ENCODE measurements at places on chromosomes 5 and 9.

GRCh38 chr5:82635561-82636288 lies 357.6 kb upstream of the RPS23 start:
- DNase-seq: peak; percentile 93

GRCh38 chr9:6905850-6906375 lies 148.1 kb downstream of the KDM4C start:
- no peak for DNase-seq

- no peak for DNase-seq
These were observed 41.7 kb upstream of the RPS23 start for GRCh38 chr5:82319651-82320376.

DNA sequence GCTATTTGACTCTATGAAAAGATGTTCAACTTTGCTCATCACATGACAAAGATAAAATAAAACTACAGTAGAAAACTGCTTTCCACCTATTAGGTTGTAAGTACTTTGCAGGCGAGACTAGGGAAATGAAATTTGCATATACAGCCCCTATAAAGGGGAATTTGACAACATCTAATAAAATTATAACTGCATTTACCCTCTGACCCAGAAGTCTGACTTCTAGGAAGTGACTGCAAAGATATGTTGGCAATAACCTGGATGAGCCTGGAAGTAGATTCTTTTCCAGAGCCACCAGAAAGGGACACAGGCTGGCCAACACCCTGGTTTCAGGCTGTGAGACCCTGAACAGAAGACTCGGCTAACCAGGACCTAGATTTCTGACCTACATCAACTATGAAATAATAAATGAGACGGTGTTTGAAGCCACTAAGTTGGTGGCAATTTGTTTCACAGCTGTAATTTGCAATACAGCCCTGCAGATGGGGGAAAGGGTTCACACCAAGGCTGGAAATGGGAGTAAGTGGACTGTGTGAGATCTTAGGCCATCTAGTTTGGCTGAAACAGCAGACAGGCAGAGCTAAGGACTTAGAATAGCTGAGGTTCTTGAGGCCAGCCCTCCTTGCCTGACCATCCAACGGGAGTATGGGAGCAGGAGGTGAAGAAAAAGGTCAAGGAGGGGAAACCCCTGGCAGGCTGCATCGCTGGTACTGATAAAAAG lies 106.6 kb downstream of the SIL1 start:
- no peak for DNase-seq

DNA sequence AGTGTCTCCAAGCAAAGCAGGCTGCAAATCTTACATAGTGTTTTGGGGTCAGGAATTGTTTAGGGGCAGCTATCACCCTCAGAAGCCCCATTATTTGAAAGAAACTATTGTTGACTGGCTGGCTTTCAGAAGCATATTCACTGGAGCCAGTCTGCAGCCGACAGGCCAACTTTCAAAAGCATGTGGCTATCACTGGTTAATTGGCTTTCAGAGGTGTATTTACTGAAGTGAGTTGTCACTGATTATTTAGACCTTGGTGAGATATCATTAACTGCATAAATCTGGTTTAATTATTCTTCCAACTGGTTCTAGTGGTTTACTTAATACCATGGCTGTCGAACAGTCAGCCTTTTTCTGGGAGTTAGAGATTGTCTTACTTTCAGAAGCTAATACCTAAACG lies 247.0 kb downstream of the CWC27 start:
- DNase-seq: no peak

GRCh38 chr5:163260961-163261360 lies 176.4 kb upstream of the CCNG1 start:
- DNase-seq: no peak

GRCh38 chr5:86797677-86798076 lies 179.9 kb downstream of the COX7C start:
- no peak for DNase-seq

GRCh38 chr9:117963493-117964090 lies 259.4 kb downstream of the TLR4 start:
- DNase-seq: no peak

- DNase-seq: no peak
These were observed 43.2 kb downstream of the MRRF start for GRCh38 chr9:122307925-122308324.

DNA sequence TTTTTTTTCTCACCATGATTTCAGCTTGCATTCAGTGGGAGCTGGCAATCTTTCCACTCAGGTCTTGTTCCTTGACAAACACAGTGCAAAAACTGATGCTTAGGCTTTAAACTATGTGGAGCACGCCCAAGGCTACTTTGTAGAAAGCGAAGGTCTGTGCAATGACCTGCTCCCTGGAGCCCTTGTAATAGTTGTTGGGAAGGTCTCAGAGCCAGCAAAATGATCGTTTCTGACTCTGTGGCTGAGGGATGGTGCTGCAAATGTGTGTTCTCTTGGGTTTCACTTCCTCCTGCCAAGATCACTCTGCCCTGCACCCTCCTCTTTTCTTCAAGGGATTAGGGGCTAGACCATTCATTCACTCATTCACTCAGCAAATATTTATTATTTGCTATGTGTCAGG lies 249.7 kb upstream of the MAP3K1 start:
- DNase-seq: no peak

- no peak for DNase-seq
These were observed 26.4 kb upstream of the CARNMT1 start for GRCh38 chr9:75054368-75055001.

DNA sequence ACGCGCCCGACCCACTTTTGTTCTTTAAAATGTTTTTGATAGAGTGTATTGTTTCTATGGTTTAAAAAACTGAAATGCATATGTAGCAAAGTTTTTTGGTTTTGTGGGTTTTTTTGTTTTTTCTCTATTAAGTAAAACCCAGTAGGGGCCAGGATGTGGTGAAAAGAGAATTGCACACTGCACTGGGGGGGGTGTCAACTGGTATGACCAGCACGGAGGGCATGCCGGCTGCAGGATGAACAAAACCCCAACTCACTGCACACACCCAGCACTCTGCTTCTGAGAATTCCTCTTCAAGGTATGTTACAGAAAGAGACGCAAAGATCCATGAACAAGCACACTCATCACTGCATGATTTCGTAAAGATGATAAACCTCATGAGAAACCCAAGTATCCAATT lies 75.0 kb downstream of the STK10 start:
- peak; percentile 65 for DNase-seq

DNA sequence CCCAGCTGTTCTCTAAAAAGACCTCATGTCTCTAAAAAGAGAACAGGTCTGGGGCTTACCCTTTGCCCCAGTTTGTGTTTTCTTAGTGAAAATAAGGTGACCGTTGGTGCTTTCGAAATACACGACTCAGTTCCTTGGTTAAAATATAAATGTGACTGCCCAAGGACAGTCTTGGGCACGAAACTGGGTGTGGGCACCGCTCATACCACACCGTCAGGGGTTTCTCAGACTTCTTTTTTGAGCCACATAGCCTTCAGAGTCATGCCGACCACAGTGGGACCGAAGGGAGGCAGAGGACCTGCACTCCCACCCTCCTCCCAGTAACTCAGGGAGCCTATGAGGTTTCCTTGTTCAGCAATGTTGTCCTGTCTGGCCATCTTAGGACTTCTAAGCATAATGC lies 6.5 kb downstream of the SNX18 start:
- no peak for DNase-seq

DNA sequence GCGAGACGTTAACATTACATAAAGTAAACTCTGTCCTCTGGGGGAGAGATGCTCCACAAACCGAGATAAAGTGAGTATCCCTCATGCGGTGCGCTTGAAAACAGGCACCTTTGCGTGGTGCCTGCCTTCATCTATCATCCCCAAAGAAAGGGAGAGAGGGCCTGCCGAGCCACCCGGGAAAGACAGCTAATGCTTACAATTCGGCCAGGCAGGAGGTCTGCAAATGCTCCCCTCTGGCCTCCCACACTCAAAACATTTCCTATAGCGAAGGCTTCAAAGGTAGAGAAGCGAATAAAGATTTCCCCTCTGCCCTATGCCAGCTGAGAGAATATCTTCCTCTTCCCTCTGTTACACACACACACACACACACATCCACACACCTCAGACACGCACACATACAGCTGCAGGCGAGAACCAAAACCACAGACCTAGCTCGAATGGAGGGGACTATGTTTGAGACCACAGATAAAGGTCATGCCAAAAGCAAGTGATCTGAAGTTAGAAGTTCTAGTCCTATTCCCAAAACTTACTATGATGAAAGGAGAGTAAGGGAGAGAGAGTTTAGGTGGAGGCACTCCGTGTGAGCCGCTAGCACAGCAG lies 132.8 kb downstream of the CRB2 start:
- no peak for DNase-seq

DNA sequence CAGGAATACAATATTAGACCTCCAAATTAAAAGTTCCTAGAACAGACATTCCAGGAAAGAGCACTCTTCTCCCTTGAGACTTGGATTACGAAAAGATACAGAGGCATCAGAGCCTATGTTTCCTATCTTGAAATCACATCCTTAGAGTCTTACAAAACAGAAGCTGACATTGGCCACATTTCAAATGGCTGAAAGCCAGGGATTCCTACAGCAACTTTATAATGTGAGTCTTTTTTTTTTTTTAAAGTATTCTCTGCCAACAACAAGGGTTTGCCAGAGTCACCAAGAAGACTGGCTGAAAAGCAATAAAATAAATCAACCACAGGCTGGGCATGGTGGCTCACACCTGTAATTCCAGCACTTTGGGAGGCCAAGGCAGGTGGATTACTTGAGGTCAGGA lies 63.1 kb downstream of the TRPM6 start:
- peak; percentile 92 for DNase-seq

DNA sequence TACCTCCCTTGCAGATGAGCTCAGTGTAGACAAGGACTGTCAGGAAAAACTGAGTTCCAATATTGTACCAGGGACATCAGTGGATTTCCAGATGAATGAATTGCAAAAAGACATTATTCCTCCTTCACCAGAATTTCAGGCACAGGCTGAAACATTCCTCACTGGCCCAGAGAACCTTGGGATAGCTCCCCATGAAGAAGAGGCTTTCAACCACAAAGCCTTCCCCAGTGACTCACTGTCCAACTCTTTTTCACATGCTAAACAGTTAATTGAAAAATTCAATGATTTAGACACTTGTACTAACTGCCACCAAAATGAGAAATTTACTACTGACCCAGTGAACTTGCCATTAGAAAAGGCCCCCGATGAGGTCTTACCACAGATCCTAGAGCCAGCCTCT lies 144.5 kb downstream of the UNC13B start:
- peak; percentile 20 for DNase-seq

- peak; percentile 29 for DNase-seq
These were observed 24.6 kb upstream of the IFNK start for GRCh38 chr9:27499451-27499850.

DNA sequence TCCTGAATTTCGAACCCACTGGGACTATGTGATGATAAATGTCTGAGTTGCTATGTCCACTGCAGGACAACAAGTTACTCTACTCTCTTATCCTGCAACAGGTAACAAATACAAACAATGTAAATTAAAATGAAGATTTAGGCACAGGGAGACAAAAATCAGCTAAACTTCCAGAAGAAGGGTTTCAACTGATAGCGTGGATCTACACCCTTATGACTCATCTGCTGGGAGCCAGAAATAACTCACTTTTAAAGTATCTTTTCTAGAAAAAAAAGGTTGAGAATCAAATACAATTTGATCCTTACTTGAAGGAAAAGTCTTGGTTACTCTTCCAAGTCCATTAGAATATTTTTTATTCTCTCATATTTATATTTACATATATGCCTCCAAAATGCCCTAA lies 21.4 kb downstream of the PJA2 start:
- DNase-seq: no peak

DNA sequence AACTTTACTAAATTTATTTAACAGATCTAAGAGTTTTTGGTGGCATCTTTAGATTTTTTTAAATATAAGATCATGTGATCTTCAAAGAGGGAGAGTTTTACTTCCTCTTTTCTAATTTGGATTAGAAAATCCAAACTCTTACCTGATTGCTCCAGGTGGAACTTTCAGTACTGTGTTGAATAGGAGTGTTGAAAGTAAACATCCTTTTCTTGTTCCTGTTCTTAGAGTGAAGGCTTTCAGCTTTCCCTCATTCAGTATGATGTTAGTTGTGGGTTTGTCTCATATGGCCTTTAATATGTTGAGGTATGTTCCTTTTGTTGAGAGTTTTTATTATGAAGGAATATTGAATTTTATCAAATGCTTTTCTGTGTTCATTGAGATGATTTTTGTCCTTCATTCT lies 650.0 kb upstream of the SGCD start:
- no peak for DNase-seq

DNA sequence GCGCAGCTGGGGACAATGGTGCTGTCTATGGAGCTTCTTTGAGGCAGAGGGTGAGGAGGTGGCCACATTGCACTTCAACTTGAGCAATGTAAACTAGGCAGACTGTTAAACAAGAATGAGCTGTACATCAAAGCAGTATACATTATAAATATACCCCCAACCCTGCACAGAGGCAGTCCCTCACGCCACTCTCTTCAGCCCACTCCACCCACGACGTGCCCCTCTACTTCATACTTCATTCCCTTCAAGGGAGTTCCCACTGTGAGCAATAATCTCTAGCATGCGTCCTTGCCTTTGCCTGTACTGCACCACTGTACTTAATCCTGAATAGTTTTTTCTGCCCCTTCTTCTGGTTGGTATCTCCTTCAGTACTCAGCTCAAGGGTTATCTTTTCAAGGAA lies 14.4 kb downstream of the TRPM3 start:
- no peak for DNase-seq

GRCh38 chr5:74738406-74738805 lies 28.5 kb downstream of the GFM2 start:
- peak; percentile 1 for DNase-seq

DNA sequence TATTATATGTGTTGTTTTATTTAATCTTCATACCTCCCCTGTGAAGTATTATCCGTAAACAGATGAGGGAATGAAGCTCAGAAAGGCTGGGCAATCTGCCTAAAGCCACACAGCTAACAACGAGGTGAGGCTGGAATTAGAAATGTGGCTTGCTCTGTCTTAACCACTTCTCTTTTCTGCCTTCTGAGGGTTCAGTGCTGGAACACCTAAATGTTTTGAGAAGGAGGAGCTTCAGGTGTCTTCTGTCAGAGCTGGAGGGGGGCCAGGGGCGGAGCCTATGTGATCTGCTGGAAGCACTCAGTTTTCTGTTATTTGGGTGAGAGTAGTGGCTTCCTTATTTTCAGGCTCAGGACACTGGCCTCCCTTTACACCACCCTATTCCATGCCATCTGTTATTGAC lies 35.0 kb upstream of the ARAP3 start:
- DNase-seq: no peak

DNA sequence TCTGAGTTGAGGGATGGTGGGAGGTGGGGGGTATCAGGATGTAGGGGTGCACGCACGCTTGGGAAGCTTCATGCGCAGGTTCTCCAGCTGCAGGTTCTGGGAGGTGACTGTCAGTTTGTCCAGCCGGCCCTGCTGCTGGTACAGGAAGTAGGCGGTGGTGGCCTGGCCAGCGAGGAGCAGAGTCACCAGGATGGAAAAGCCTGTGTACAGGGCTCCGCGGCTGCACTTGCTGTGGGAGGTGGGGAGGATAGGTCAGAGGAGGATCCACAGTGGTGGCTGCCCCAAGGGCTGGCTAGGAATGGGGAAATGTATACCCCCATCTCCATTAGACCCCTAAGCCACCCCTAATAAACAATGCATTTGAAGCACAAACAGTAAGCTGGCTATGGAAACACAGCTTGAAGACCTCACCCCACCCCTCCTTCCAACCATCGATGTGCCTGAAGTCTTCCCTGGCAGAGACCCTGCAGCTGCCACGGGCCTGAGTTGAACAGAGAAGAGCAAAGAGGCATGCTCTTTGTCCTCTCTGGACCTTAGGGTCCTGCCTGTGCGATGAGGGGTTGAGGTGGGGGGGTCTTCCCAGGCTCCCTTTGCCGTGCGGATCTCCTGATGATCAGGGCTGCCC lies 5.5 kb downstream of the CD74 start:
- no peak for DNase-seq

- DNase-seq: no peak
These were observed 24.3 kb downstream of the NIPSNAP3B start for GRCh38 chr9:104788251-104788650.

GRCh38 chr5:5198135-5198534 lies 58.0 kb downstream of the ADAMTS16 start:
- DNase-seq: no peak

All from brain microvascular endothelial cell (primary cell).